Liver (tissue), 10 donors: ENCODE measurements at places on chromosomes 1 and 21.

DNA sequence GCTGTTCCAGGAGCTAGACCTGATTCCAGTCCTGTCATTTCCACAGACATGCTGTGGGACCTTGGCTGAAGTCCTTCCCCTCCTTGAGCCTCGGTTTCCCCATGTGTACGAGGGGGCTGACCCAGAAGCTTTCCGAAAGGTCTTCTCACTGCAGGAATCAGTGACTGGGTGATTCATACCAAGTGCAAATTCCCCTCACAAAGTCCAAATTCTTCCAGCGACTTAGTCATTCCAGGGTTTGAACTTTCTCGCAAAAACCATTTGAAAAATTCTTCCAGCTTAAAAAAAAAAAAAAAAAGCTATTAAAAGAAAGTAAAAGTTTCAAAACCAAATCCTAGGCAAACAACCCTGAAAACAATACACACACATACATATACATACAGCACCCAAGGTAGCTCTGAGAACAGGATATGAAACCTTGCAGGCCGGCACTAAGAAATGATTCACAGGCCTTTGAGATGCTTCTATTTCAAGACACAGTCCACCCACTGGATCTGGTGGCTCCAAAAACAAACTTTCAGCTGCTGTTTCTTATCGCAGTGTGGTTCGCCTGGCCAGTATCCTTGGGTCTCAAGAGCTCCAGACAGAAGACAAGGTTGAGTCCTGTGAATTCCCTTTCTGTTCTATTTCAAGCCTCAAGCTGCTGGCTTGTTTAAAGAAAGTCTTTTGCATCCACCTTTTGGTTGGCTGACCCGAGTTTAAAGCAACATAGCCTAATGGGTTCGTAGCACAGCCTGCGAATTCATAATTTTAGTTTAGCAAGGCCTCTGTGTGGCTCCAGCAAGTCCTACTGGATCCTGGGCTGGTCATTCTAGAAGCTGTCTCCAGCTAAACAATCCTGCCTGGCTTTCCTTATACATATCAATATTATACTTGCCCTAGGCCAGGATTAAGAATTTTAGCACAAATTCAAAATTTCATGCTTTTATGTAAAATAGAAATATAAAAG, 18.0 kb upstream of the ID3 start:
- DNase-seq: no peak

DNA sequence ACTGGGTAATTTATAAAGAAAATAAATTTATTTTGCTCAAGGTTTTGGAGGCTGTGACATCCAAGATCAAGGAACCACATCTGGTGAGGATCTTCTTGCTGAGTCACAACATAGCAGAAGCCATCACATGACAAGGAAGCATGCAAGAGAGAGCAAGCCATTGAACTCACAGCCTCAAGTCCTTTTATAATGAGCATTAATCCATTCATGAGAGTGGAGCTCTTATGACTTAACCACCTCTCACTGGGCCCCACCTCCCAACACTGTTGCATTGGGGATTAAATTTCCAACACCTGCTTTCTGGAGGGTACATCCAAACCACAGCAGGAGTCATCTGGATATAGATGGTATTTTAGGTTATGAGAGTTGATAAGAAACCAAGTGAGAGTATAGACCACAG, 20.6 kb upstream of the EGLN1 start:
- DNase-seq: no peak

DNA sequence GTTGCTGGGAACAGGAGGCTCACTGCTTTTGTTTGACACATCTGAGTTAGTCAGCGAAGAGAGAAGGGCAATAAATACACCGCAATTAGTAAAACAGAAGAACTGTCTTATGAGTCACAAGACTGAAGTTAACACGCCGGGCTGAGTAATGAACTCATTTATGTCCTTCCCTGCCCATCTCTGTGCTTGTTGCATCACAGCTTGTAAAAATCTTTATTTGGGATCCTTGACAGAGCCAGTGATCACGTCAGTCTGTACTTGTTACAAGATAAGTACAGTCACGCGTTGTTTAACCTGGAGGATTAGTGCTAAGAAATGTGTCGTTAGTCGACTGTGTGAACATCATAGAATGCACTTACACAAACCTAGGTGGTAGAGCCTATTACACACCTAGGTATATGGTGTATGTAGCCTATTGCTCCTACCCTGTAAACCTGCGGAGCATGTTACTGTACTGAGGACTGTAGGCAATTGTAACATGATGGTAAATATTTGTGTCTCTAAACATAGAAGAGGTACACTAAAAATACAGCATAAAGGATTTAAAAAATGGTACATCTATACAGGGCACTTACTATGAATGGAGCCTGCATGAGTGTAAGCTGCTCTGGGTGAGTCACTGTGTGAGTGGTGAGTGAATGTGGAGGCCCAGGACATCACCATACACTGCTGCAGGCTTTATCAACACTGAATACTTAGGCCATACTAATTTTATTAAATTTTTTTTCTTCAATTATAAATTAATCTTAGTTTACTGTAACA, 272.2 kb downstream of the TNR start:
- no peak for DNase-seq

DNA sequence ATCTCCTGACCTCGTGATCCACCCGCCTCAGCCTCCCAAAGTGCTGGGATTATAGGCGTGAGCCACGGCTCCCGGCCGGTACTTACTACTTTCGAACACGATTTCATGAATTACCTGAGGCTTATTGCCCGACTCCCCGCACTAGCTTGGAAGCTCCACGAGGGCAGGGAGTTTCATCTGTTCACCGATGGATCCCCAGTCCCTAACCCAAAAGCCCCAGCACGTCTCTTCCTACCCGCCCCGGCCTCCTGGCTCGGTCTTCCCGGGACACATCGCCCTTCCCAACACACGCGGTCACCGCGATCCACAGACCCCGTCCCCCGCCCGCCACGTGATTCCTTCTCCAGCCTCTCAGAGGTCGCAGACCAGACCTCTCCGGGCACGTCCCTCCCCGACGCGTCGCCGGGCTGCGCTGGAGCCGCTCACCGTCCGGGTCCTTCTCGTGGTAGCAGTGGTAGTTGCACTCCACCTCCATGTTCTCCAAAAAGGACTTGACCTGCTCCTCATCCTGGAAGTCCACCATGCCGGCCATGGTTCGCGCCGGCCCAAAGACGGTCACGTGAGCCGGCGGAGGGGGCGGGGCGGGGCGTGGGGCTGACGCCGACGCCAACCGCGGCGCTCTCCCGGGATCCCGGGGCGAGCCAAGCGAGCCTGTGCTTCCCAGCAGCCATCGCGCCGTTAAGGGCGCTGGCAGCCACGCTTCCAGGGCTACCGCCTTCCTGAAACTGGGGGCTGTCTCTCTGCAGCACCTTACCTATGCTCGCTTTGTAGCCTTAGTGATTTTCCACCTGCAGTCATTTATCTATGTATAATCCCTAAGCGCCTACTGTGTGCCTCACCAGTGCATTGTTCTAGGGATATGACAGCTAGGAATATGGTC, at the start of gene COA7:
Gene COA7, minus strand, starts transcription at position 553 of the 880 bp plus-strand sequence. Its CDS starts 21 bp downstream, at position 532.
- peak; percentile 87 for DNase-seq

DNA sequence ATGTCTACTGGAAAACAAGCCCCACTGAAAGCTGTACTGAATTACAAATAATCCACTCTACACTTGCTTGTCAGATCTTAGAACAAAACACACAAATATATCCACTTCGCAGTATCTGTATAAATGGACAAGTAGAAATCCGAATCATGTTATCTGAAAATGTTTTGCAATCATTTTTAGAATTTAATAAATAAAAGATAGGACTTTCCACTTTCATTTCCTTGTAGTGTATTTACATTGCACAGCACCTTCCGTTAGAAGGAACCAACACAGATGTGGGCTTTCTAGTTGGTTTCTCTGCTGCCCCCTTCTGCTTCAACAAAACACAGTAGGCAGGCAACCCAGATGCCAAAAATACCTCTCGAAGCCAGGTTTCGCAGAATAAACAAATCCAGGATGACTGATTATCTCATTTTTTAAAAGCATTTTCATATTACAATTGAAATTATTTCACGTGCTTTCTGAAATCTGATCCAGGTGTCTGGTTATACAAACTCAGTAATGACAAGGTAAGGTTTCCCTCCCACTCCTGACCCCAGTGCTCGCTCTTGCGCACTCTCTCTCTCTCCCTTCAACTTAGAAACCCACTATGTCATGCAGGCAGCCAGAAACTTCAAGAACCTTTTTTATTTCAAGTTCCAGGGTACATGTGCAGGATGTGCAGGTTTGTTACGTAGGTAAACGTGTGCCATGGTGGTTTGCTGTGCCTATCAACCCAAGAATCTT, 389.9 kb downstream of the SMYD3 start:
- DNase-seq: no peak

GRCh38 chr21:33419538-33420123, 16.4 kb downstream of the IFNGR2 start:
- DNase-seq: no peak

DNA sequence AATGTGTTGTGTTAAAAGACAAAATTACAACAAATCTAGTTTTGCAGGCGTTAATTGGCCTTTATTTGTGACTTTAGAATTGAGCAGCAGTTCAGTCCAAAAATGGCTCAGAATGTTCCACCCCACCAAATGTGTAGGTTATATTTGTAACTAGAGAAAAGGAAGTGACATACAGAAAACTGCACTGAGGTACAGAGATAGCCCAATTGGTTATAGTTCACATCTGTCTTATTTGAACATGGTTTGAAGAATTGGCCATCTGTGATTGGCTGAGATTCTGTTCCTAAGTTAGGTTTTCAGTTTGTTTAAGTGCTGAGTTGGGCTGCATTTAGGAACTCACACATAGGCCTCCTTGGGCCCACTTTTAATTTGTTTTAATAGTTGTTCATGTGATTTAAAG, 12.0 kb upstream of the FMO2 start:
- DNase-seq: no peak

DNA sequence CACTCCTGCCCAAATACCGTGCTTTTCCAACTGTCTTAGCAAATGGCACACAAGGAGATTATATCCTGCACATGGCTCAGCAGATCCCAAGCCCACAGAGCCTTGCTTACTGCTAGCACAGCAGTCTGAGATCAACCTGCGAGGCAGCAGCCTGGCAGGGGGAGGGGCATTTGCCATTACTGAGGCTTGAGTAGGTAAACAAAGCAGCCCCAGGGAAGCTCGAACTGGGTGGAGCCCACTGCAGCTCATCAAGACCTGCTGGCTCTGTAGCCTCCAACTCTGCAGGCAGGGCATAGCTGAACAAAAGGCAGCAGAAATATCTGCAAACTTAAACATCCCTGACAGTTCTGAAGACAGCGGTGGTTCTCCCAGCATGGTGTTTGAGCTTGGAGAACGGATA, 70.1 kb upstream of the PTBP2 start:
- no peak for DNase-seq

DNA sequence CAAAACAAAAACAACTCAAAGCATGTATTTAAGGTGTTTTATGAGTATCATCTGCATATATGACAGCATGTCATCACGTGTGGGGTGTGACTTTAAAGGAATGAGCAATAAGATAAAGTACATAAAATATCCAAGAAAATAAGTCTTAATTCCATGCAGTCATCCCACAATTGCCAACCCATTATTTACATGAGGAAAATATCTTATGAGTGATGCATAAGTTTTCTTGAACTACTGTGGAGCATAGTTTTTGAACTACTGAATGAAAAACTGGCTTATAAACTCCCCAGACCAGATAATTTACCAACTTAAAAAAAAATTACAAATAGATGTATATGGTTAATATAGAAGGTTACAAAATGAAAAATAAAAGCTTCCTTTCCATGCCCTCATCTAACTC, 29.7 kb upstream of the MTMR11 start:
- no peak for DNase-seq

- no peak for DNase-seq
Observed at GRCh38 chr1:72177711-72178110, 104.6 kb downstream of the NEGR1 start.

- DNase-seq: no peak
Observed at GRCh38 chr1:36467700-36468455, 3.7 kb upstream of the MRPS15 start.

DNA sequence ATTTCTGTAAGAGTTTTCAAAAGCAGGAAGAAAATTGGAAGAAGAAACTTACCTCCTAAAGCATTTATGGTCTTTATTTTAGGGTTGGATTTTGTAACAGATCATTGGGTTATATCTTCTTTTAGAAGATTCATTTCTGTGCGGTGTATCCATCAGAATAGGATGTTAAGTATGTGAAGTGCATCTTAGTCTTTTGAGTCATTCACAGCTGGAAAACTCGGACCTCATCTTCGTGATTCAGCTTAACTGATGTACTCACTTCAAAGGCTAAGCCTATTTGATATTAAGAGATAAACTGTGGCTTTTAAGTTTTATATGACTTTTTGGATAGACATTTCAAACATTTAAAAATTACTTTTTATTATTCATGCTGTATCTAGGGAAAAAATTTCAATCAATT, 56.3 kb downstream of the GIPC2 start:
- no peak for DNase-seq

DNA sequence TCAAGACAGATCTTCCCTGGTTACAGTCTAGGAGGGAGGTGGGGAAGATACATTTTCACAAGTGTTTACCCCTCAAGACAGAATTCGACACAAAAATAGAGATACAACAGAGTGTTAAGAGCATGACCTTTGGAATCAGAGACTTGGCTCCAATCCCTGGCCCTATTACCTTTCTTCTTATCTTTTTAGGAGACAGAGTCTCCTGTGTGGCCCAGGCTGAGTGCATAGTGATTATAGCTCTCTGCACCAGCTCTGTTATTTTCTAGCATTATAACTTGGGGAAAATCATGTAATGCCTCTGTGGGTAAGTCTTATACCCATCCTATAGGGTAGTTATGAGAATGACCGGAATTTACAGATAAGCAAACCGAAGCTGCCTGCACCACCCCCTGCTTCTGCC, 9.8 kb downstream of the NIPAL3 start:
- no peak for DNase-seq

- DNase-seq: no peak
Observed at GRCh38 chr1:108845991-108846390, 10.9 kb downstream of the AKNAD1 start.

DNA sequence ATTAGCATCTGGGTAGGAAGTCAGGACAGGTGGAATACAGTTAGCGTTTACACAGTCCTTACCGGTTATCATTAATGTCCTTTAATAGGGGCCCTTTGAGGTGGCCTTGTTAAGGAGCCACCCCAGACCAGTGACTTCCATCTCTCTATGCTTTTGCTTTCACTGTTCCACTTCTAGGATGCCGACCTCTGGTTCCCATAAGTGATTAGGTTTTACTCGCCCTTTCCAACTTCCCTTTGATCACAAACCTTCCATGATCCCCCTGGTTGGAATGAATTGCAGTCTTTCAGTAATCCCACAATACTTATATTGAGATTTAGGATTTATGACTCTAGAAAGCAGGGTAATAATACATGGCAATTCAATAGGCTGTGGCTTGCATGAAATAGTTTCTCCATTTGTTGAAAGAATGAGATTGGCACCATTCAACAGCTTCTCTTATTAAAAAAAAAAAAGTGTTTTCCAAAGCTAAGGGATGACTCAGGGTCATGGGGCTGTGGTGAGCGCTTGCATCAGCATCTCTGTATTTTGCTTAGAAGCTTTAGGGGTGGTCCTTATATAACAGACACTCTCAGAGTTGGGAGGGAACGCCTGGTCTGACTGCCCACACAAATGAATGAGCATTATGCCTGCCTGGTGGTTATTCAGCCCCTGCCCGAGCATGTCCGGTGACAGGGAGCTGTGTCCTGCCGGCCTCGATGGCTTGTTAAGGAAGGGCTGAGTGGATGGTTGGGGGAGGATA, 110.5 kb downstream of the CNIH3 start:
- DNase-seq: no peak

- no peak for DNase-seq
Observed at GRCh38 chr1:200732438-200732837, 6.3 kb upstream of the CAMSAP2 start.
